ENCODE measurements at places on chromosomes 7 and 10.

GRCh38 chr7:69882269-69882668, 284.0 kb downstream of the AUTS2 start:
- no peak for DNase-seq

DNA sequence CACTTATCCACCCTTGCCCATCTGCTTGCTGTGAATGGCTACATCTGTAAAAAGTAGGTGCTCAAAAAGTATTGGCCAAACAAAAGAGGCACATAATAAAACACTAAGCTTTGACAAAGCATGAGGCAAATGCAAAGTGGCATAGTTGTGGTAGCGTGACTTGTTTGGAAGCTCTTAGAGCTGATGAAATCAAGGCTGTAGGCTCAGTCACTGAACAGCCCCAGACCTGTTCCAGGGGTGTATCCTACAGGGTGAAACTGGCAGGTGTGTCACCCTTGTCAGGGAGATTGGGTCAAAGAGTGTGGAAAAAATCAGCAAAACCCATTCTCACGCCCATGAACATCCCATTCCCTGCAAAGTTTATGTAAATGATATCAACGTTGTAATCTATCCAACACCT, 427.4 kb downstream of the PLXNA4 start:
- no peak for DNase-seq

DNA sequence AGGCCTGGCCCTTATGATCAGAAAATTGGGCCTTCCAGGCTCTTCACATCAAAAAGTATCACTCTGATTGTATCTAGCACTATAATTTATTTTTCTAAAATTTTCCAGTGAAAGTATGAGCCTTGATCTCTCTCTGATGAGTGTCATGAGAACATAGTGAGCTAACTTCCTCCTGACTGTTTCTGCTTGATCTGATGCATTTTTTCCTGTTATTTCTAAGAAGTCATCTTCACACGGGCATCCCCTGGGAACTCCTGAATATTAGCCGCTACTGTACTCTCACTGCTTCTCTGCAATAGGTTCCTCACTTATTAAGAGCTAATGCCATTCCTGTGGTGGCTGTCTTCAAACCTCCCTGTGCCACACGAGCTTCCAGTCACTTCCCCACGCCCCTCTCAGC, 63.1 kb upstream of the ZPBP start:
- no peak for DNase-seq

DNA sequence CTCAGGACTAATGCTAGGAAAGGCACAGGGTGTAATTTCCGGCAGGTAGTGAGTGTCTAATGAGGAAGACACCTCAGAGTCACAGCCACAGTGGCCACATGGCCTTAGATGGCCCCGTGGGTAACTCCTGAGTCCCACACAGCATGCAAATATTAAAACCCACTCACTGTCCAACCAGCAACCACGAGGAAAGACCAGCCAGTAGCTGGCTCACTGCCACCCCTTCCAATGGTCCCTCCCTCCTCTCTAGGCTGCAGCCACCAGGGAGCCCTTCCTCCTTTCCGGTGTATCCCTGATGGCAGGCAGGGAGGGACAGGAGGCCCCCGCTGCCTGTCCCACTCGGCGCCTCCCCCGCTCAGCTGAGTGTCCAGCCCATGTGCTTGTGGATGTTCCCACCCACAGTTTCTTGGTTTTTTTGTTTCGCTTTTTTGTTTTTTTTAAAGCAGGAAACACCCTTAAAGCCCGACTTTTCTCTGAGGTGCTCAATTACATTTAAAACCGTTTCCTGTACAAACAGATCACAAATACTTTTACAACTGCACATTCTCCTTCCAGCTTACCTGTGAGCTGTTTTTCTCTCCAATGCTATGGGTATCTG, 9.2 kb downstream of the BNIP3 start:
- peak; percentile 23 for DNase-seq

DNA sequence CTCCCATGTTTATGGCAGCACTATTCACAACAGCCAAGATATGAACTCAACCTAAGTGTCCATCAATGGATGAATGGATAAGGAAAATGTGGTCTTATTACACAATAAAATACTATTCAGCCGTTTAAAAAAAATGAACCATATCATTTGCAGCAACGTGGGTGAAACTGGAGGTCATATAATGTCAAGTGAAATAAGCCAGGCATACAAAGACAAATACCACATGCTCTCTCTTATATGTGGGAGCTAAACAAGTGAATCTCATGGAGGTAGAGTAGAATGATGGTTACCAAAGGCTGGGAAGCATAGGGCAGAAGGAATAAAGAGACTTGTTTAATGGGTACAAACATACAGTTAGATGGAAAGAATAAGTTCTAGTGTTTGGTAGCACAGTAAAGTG, 699.1 kb downstream of the NRG3 start:
- no peak for DNase-seq

GRCh38 chr10:17003151-17003550, 126.5 kb downstream of the CUBN start:
- no peak for DNase-seq

DNA sequence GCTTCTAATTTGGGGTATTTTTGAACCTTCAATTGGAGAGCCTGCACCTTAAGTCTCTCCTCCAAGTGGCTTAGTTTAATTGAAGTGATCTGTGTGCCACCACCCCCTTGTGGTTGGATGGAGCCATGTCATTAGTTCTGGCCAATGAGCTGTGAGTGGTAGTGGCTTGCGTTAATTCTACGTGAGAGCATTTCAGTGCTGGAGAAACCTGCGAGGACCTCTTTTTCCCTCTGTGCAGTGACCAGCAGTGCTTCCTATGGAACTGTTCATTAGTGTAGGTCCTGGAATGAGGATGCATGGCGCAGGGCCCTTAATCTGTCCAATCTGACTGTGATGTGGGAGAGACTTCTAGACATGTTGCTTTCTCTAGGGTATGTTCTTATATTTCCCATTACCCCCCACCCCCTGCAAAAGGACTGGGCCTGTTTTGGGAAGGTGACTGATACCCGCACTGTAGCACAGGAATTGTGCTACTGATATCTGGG, 3.8 kb downstream of the HILPDA start:
- no peak for DNase-seq

DNA sequence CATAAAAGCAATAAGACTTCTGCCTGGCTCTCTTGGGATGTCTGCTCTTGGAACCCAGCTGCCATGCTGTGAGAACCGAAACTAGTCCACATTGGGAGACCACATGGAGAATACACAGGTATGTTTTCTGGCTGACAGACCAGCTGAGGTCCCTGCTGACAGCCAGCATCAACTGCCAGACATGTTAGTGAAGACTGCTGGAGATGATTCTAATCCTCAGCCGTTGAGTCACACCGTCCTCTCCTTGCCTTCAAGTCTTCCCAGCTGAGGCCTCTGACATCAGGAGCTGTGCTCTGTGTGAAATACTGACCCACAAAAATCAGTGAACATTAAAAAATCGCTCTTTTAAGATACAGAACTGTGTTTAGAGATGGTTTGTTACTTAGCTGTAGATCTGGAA, 36.9 kb upstream of the AGR2 start:
- no peak for DNase-seq

All from smooth muscle cell of the brain vasculature (primary cell).